AG08395 (cell line): ENCODE measurements at places on chromosomes 5 and 9.

DNA sequence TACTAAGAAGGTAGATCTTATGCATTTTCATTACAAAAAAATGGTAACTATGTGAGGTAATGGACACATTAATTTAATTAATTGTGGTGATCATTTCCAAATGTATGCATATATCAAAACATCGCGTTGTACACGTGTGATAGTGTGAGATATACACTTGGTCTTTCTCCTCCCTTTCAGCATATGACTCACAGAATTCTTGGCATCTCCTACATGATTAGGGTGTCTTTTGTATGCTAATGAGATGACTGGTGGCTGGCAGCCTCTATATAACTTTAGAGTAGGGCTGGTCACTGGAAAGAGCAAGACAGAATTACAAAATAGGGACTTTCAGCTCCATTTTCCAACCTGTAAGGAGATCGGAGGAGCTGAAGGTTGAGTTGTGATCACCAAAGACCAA lies 1167.6 kb downstream of the CDH12 start:
- no peak for DNase-seq

GRCh38 chr9:130173666-130173983 lies 1.4 kb downstream of the NCS1 start:
- DNase-seq, result peak; percentile 57

DNA sequence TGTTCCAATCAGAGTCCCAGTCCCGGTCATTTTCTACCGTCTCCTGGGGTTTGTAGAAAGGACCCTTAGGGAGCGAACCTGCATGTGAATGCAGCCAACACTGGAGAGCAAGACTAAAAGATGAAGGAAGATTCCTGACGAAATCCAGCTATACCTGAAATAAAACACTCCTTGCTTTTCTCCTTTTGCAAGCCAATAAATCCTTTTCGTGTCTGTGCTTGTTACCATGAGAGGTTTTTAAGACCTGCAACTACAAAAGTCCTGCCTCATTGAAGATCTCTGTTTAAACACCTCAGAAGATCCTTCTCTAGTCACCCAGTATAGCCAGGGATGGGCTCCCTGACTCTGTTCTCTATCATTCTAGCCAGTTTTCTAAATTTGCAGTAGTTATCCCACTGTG lies 10.0 kb upstream of the SLC34A1 start:
- no peak for DNase-seq

GRCh38 chr5:177085985-177086653 lies 596 bp upstream of the FGFR4 start:
- DNase-seq, result no peak

GRCh38 chr5:64939772-64940510 lies 171.2 kb downstream of the CWC27 start:
- DNase-seq, result no peak

- peak; percentile 72 for DNase-seq
Observed at GRCh38 chr9:95820074-95820473, 55.4 kb upstream of the ERCC6L2 start.

GRCh38 chr5:144487761-144488160 lies 317.1 kb downstream of the KCTD16 start:
- DNase-seq, result no peak

- DNase-seq, result no peak
Observed at GRCh38 chr5:154384480-154385235, 61.1 kb upstream of the SAP30L start.

DNA sequence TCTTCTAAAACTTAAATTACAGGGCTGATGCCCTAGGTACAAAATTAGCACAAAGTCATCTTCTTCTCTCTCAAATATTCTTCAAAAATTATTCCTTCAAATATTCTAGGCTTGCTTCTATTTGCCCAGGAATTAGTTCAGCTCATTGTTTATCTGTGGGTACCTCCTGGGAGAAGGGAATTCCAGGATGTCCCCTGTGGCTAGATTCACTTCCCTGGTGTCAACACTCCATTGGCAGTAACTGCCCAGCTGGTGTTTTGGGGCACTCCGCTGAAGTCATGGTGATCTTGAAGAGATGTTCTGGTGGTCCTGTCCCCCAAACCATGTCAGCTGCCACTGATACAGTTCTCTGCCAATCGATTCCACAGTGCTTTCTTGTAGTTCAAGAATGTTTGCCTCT lies 26.2 kb upstream of the TGFBR1 start:
- DNase-seq, result no peak

DNA sequence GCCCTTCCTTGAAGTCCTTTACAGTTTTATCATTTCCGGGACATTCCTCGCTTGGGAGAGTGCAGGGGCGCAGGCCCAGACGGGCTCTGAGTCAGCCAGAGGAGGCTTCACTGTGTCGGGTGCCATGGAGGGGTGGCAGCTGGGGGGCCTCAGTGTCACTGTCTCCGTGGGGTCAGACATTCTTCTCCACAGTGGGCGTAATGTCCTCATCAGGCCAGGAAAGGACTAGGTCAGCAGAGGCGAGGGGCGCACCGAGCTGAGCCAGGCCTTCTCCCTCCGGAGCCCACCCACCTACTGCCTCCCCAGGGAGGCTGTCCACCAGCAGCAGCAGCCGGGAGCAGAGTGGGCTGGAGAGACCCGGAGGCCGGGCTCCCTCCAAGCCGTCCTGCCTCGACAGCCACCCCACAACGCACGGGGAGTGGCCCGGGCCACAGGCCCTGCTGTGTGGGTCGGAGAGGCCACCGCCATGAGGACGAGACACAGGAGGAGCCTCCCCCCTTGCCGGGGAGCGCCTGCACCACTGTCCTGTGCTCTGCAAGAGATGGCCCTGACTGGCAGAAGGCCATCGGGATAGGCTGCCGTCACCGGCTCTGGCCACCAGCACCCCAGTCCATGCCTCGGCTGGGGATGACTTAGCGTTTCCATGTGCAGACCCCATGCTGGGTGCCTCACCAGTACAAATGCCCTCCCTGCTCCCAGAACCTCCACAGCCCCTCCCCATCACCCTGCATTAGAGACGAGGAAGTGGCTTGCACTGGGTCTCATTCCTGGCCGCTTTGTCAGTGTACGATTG lies 26.5 kb downstream of the SARDH start:
- DNase-seq, result no peak

GRCh38 chr5:66169534-66169933 lies 25.4 kb downstream of the SREK1 start:
- DNase-seq, result no peak

DNA sequence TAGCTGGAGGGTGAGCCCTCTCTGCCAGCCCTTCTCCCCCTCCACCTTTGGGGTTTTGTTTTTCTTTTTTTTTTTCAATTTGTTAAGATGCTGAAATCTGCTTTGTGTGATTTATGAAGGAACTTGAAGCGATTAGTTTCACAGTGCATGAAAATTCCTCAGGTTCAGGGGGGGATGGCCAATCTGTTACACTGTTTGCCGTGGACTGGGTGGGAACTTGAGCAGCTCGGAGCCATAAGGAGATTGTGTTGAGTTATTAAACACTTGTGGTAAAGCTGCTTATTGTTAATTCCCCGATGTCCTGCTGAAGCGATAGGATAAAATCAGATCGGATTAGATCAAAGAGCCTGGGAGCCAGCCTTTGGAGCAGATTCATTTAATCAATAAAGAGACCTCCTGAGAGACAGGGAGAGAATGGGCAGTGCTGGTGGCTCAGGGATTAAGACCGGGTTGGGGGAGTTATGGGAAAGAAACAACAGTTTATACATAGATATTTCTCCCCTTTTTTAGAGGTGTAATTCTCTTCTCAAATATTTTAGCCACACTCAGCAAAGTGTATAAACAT lies 105.8 kb upstream of the SPATA31D4 start:
- no peak for DNase-seq

DNA sequence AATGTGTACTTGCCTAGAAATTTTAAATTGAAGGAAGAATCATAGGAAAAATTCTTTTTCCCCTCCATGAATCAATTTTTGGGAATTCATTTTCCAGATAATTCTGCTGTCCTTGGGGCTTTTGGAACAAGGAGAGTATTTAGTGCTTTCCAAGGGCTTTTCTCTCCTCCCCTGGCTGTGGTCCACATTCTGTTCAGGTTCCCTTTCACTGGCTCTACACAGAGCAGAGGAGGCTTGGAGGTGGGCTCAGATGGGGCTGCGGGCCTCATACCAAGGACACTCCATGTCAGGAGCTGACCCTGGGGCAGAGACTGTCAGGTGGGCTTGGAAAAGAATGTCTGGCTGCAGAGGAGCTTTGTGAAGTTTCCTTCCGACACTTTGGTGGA lies 128.1 kb downstream of the GADD45G start:
- DNase-seq, result no peak

GRCh38 chr9:16680975-16681651 lies 189.4 kb downstream of the BNC2 start:
- peak; percentile 24 for DNase-seq

DNA sequence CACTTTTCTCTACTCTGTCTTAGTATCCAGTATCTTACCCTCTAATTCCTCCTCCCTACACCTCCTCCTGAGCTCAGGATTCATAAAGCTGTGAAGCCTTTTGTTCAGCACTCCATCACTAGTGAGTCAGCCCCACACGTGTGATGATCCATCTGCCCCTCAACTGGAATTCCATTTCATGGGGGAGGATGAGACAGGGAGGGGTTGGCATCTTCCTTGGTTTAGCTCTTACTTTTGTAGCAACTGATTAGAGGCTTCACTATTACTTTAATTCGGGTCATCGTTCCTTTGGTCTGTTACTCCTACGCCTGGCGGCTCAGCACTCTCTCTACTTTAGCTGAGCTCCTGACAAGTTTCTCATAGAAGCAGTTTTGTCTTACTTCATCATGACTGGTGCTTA lies 11.8 kb downstream of the BTNL8 start:
- no peak for DNase-seq

DNA sequence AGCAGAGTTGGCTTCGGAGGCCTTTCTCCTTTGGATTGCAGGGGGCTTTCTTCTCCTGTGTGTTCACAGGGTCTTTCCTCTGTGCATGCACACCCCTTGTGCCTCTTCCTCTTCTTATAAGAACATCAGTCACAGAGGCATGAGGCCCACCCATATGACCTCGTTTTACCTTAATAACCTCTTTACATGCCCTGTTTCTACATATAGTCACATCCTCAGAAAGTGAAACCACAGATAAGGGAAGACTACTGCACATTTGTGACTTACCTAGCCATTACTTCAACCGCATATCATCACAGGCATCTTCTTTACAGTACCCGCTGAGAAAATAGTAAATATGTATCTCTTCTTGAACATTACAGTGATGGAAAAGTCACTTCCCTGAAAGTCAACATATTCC lies 204.9 kb upstream of the TARS1 start:
- no peak for DNase-seq

DNA sequence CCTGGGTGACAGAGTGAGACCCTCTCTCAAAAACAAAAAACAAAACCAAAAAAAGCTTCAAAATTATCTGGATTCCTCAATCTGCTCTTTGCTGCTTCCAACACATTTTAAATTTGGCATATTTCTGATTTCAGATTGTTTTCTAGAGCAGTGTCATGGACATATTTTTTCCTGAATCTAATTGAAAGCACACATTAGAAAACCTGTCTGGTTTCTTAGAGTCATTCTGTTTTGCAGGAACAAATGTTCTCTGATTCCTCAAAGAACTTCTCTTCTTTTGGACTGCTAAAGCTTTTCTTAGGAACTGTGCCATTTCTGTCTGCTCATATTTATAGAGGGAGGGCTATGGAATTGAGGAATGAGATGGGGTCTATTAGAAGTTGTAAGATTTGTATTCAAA lies 81.6 kb downstream of the RAI14 start:
- DNase-seq, result no peak

GRCh38 chr5:4639946-4640345 lies 500.2 kb upstream of the ADAMTS16 start:
- DNase-seq, result no peak

DNA sequence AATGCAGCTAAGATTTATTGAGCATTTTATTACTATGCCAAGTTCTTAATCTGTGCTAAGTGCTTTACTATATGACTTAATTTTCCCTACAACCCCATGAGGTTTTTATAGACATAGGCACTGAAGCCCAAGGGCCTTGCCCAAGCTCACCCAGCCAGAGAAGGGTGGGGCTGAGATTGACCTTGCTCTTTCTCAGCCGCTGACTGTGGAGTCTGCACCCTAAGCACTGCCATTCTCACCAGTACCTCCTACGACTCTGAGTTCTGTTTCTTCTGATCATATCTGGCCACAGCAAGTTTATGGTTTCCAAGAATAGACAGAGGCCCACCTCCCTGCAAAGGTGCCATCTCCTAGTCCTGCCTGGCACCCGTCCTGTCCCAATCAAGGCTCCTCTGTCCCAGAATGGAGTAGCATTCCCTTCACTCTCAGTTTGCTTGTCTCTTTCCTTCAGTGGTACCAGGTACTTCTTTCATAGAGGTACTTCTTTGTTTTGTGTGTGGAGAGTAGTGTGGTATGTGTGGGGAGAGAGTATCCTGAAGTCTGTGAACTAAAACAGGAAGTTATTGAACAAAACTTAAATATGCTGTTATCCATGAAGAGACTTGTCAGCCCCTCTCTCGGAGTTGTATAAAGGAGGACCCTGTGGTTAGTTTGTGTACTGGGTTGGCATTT lies 42.6 kb downstream of the CSF1R start:
- no peak for DNase-seq

DNA sequence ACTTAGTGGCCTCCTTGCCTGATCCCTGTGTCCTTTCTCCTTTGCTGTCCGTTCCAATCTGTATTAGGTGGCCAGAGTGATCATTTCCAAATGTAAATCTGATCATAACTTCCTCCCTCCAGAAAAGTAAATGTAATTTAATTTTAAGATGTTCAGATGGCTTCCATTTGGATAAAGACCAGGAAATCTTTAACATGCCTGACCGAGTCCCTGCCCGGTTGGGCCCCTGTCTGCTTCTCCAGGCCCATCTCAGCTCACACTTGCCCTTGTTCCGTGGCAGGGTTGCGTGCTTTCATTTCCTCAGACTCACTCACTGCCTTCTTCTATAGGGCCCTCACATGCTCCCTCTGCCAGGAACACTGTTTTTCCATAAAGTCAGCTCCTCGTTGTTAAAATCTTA lies 7.6 kb downstream of the MAP3K1 start:
- DNase-seq, result no peak

GRCh38 chr9:136474974-136475865 lies 7.6 kb downstream of the SEC16A start:
- no peak for DNase-seq

DNA sequence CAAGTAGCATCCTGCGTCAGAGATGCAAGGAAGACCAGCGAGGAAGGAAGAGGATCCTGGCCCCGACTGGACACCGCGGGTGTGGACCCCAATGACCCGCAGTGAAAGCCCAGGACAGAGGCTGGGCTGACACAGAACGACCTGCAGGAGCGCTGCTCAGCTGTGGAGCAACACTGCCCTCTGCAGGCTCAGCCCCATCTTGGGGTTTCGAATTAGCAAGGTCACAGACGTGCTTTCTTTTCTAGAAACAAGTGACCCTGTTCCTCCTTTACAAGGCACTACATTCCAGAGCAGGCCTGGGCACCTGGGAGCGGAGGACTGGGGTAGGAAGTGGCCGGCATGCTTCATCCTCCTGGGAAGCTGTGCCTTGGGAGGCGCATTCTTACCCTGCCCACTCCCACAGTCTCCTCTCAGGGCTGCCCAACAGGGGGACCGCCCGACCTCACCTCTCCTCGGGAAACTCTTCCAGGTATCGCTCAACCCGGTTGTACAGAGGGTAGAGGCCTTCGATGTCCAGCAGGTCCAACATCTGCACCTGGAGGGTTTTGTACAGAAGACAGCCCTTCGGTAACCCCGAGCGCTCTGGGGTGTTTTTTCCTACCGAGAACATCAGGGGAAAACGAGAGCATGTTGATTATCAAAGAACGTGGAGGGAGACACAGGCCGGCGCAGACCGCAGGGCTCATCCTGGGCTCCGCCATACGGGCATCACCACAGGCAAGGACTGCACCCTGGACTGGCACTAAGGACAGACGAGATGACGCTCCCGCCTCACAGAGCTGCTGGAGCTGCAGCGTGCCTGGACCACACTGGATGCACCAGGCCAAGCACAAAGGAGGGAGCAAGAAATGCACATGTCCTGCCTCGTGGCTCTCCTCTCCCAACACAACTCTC lies 35.0 kb downstream of the IPPK start:
- peak; percentile 87 for DNase-seq
